ENCODE measurements at places on chromosomes 3 and 15.

- DNase-seq, result no peak
Measured at GRCh38 chr15:71782422-71783165, 27.8 kb upstream of the NR2E3 start.

GRCh38 chr3:140568131-140568530 is 109.7 kb upstream of the TRIM42 start:
- DNase-seq, result no peak

GRCh38 chr3:127685708-127686511 is 13.2 kb downstream of the ABTB1 start:
- DNase-seq, result no peak

DNA sequence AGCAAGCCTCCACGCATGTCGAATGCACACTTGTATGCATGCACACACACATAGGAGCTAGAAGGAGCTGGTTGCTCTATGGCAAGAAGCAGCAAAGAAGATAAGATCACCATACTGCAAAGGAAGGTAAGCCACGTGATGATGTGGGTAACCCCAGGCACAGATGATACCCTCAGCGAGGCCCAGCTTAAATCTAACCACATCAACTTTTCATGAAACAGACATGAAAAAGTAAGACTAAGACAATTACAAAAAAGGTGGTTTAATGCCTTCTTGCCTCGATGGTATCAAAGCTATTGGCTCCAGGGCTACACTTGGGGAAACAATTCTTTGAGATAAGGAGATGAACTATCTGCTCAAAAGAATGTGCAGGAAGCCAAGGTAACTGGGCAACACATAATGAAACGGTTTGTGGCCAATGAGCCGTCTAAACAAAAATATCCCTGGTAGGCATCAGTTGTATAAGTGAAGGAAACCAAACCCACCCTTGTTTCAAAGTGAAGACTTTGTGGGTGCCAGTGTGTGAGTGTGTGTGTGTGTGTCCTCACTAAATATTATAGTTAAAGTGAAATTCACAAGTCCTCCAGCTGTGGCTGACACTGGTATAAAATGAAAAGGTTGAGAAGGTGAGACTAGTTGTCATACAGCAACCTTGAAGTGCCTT is 365.7 kb upstream of the ICE2 start:
- no peak for DNase-seq

GRCh38 chr3:187943677-187944389 is 198.6 kb upstream of the BCL6 start:
- no peak for DNase-seq

GRCh38 chr3:58534592-58535494 is 2.1 kb downstream of the ACOX2 start:
- DNase-seq, result no peak

DNA sequence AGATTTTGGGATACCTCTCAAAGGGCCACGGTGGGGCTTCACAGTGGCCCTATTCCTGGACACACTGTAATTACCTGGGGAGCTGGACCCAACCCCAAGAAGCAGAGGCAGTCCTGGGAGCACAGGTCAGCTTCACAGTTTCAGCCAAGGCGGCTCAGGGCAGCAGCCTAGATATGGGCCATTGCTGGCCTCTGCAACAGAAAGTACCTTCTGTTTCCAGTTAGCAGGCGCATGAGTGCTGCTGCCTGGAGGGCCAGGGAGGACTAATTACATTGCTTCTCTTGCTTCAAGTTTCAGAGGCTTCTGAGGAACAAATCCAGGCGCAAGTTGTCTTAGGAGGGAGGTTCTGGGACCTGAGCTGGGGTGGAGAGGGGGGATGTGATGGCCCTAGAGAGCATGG is 13.5 kb upstream of the DUSP7 start:
- no peak for DNase-seq

- no peak for DNase-seq
Measured at GRCh38 chr15:77629070-77630030, 3.4 kb downstream of the LINGO1 start.

GRCh38 chr15:40957581-40958051 is 4.3 kb downstream of the CHAC1 start:
- no peak for DNase-seq

DNA sequence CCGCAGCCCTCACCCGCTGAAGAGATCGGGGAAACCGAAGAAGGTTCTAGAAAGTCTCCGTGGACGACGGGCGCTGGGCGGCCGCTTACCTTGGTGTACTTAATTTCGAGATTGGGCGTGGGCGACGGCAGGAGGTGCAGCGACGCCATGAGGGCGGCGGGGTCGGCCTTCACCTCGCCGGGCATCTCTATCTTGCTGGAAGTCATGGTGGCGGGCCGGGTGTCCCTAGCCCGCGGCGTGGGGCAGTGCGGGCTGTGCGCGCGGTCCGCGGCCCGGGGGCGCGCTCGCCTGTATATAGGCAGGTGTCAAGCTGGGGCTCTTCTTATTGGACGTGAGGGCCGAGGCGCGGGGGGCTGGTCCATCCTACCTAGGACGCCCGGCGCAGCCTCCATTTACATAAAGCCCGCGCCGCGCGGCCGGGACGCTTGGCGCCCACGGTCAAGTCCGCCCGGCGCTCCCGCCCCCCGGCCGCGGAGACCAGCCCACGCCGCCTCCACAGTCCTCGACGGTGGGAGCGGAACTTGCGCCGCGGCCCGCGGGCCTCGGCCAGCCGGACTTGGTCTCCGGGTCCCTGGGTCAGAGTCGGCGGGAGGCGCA is at the start of gene ALDH1A2:
ALDH1A2 (minus strand) TSS at position 267 of the 597 bp plus-strand sequence; CDS start at position 206, 61 bp downstream.
- DNase-seq, result no peak

GRCh38 chr3:157274644-157275137 is 114.7 kb upstream of the CCNL1 start:
- no peak for DNase-seq

DNA sequence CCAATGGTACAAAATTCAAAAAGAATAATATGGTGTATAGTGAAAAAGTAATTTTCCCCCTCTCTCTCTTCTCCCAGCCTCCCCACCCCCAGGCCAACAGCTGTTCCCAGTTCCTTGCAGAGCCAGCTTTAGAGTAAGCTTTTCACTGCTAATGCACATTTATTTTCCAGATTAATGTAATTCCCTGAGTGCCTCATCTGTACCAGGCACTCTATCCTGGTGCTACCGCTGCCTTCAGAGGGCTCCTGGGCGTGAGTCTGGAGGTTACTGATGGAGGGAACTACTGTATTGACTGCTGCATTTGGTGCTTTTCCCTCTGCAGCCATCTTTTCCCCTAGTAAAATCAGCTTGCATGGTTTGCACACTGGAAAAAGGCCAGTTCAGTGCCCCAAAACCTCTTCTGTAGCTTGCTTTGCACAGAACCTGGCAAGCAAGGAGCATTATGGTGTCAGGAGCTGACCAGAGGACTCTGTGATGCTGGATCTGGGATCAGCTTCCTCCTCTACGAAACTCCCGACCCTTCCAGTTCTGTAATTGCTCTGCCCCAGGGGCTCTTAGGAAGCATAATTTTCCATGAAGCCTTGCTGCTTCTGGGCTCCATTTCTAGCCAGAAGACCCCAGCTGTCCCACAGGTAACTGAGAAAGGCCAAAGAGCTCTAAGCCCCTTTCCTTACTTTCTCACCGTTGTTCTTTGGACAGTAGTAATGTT is 8.5 kb upstream of the USP3 start:
- DNase-seq, result no peak

DNA sequence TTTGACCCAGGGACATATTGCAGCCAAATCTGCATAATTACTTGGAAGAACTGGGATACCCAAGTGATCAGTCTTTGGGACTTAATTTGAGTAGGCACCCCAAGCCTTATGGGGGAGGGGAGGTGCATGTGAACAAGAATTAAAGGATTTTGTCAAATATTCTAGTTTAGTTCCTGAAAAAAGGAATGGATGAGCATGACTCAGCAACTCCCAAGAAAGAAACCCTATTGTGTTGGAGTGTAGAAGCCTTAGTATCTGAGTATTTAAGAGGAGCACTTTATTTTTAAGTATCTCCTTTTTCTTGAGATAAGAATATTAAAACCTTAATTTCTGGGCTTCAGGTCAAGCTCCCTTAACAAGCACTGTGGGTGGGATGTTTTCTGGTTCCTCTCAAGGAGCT is 222.4 kb downstream of the CD47 start:
- no peak for DNase-seq

- DNase-seq, result no peak
Measured at GRCh38 chr15:80695099-80695910, at the start of gene ABHD17C. Gene ABHD17C, plus strand, starts transcription at chr15:80695310. Its CDS starts 120 bp downstream, at chr15:80695430.

GRCh38 chr3:66720508-66720907 is 219.7 kb upstream of the LRIG1 start:
- no peak for DNase-seq

DNA sequence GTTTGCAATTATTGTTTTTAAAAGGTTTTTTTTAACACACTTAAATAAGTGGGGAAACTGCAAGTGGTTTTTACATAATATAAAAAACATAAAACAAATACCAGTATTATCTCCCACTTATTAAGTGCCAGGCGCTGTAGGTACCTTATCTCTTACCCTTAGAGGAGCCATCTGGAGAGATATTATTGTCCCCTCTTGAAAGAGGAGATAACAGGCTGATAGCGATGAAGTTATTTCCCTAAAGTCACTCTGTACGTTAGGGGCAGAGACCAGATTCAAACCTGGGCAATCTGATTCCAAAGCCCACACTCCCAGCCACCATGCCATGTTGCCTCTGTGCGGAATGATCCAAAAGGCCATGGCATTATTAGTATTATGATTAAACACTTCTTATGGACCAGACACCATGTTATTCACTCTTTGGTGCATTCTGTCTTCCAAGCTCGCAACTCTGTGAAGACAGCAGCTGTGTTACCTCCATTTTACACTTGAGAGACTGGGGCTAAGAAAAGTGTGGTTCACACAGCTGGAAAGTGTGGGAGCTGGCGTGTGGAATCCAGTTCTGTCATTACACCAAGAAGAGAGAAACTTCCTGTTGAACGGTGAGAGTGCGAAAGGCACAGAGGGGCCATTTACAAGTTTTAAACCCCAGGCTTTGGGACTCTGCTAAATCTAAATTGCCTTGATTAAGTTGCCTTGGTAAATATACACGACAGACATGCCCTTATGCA is 79.9 kb upstream of the MITF start:
- DNase-seq, result no peak

GRCh38 chr15:49045751-49046219 is 461 bp downstream of the SECISBP2L start:
- no peak for DNase-seq

DNA sequence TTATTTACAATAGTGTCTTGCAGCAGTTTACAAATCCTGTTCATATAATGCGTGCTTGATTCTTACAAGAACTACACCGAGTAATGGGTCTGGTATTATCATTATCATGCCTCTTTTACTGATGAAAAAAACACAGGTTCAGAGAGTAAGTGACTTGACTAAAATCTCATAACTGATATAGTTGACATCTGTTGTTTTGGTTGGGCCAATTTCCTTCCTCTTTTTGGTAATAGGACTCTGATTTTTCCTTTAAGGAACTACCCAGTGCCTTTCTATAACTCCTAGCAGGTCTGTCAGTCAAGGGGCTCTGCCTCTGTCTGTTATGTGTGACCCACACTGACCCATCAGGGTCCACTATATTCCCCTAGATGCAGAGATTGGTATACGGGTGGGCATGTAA is 14.6 kb upstream of the BLOC1S6 start:
- no peak for DNase-seq

DNA sequence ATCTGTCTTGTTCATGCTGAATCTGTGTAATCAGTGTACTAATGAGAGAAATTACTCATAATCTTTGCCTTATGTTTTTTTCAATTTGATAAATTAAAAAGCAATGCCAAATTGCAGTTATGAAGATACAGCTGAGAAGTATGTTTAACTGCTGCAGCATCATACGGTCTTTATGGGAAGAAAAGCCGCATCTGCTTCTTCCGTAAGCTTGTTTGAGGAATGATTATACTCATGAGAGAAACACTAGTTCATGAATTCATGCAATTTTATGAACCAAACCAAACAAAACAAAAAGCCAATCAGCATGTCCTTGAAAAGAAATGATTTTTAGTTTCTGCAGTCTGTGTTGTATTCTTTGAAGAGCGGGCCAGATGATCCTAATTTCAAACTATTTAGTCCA is 275.9 kb upstream of the ARHGEF26 start:
- DNase-seq, result no peak

GRCh38 chr3:78257951-78258530 is 1218.1 kb downstream of the ROBO2 start:
- no peak for DNase-seq

GRCh38 chr3:134904776-134905646 is 110.0 kb downstream of the EPHB1 start:
- no peak for DNase-seq

- DNase-seq, result peak; percentile 65
Measured at GRCh38 chr3:36444909-36445308, 64.6 kb downstream of the STAC start.

GRCh38 chr3:13235079-13235478 is 161.8 kb upstream of the IQSEC1 start:
- no peak for DNase-seq

DNA sequence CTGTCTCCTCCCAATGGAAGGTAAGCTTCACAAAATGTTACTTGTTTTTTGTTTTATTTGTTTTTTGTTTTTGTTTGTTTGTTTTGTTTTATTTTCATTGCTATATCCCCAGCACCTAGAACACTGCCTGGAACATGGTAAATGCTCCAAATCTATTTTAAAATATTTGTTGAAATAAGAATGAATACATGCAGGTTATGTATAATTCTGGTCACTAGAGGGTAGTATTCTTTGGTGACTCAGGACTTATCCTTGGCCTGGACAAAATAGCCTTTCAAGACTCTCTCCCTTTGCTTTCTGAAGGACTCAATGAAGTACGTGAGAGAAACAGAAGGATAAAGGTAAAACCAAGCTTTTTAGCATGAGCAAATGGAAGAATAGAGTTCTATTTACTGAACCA is 46.9 kb upstream of the PPP2R3A start:
- DNase-seq, result no peak

DNA sequence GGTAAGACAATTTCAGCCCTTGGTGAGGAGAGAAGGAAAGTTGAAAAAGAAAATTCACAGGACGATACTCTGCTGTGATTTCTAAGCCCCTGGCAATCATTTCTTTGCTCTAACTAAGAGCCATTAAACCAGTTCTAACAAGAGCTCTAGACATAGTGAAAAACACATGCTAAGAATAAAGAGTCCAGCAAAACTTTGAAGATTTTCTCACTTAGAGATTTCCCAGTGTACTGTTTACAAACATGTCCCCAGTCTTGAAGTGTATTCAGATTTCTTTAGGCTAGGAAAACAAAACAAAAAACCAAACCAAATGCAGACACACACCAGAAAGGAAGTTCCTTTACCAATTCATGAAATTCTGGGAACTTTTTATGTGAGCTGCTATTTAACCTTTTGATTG is 325.8 kb downstream of the PTPRG start:
- no peak for DNase-seq

DNA sequence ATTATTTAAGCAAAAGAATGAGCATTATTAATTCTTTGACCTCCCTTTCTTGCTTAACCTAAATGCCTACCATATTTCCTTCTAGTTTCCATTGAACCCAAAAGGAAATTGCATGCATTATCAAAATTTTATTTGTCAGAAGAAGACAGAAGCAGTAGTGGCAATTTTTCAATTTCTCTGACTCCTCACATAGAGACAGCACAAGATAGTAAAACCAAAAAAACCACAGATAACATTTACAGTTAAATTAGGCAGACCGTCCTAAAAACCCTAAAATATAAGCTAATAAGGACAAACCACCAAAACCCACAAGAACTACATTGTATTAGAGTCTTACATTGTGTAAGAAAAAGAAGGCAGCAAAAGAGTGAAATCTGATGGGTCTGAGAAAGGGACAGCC is 27.1 kb downstream of the GOLGB1 start:
- DNase-seq, result no peak

- DNase-seq, result no peak
Measured at GRCh38 chr15:89396723-89397652, 62.4 kb upstream of the POLG start.

Data from HS-5 (cell line).